ENCODE measurements at places on chromosomes 12 and 14.

DNA sequence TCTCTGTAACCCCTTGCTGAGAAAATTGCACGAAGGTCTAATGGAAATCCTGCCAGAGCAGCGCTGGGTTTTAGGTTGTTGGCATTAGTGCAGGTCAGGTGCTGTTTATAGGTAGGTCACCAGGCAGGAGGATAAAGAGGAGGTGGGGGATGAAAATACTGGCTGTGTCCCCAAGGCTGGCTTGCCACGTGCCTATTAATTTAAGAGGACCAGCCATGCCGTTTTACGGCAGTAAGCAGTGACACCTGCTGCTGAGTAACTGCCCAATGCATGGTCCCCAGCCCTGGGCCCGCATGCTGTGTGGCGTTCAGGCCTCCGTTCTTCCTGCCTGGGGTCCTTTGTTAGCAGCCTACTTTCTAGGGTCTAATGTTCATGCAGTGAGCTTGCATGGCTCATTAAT, 67.2 kb downstream of the WDR20 start:
- DNase-seq: no peak

GRCh38 chr12:123286652-123287373, 15.2 kb upstream of the CDK2AP1 start:
- DNase-seq: no peak

GRCh38 chr12:118356809-118357256, 15.9 kb downstream of the TAOK3 start:
- DNase-seq: no peak

DNA sequence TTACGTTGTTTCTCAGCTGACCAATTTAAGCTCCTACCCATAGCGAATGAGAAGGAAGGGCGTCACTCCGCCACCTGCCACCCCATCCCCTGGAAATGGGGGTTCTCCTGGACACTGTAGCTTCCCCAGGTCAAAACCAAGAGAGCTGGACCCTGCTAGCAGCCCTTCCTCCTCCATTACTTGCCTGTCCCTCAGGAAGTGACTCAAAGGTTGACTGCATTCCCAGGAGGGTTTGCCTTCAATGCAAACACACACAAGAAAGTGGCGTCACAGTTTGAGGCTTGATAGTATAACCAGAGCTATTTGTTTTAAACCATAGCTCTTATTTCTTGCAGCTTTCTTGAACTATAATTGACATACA, 79.1 kb downstream of the KCNK13 start:
- DNase-seq: no peak

DNA sequence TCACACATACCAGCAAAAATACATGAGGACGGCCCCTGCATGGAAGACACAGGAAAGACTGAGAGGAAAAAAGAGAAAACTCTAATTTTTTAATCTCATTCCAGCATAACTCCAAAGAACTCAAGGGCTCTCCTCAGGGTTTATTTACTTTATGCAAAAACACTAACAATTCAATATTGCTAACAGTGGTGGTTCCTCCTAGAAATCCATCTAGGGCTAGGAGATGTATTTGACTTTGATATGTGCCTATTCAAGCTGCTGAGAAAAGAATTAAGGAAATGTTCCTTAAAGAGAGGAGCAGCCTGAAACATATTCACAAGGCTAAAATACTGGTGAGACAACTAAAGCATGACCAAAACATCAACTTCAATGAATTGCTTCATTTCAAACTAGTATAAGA, 57.0 kb downstream of the SLC25A21 start:
- no peak for DNase-seq

- DNase-seq: no peak
These were observed 193.6 kb downstream of the CACNA1C start for GRCh38 chr12:2246358-2246757.

DNA sequence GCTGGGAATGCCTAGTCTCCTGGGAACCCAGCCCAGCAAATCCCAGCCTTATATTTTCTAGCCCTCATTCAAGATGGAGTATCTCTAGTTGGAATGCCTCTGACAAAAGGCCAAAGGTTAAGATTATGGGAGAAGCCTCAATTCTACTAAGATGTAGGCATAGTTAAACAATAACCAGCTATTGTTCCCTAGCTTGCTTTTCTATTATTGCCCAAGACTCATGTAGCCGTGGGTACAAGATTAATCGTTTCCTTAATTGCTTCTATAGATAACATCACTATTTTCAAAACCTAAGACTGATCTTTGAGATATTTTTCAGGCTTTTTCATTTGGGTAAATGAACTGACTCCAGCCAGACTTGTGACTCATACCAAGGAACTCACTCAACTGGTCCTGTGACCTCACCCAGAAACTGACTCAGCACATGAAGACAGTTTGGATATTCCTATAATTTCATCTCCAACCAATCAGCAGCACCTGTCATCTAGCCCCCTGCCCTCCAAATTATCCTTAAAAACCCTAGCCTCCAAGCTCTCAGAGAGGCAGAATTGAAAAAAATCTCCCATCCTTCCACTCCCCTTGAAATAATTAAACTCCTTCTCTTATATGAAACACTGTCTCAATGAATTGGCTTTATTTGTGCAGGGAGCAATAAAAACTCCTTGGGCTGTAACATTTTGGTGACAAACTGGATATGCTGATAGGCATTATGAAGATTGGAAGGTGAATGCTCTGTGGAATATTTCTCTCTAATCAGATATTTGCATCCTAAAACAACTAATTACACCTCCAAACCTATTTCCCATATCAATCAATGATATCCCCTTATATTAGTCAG, 589.0 kb downstream of the C12orf50 start:
- no peak for DNase-seq

DNA sequence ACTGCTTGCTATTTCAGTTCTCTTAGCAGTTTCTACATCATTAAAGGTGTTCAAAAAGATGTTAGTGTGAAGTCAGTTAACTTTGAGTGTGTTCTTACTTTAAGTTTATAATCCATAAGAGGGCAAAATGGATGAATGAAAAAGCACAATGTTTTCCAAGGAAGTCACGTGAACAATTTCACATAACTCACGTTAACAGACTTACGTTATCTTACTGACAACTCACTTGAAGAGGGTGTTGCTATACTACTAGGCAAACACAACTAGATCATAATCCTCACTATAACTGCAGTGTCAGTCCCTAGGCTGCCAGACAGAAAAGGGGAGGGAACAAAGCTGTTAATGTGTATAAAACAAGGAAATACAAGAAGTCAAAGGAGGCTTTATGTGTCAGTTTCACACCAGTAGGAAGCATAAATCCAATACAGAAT, 6.4 kb downstream of the SLC2A13 start:
- no peak for DNase-seq
